NB4 (cell line): ENCODE measurements at places on chromosomes 4 and X.

- DNase-seq = no peak
These were observed 158.6 kb downstream of the STK32B start for GRCh38 chr4:5209862-5210261.

- peak; percentile 69 for DNase-seq
These were observed 347.8 kb upstream of the PITX2 start for GRCh38 chr4:110970642-110971041.

DNA sequence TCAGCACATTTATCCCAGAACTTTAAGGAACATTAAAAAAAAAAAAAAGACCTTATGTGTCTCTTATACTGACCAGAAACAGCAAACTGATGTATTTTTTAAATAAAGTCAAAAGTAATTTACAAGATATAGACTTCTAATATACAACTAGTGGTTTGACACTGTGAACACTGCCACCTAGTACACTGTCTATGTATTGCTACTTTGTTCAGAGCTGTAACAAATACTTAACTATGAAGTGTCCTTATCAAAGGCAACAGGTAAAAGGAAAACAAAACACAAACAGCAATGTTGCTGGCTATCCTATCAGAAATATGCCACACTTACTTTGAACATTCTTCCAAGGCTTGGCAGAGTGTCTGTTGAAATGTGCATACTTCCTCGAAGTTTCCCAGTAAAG lies 60.4 kb downstream of the CD40LG start:
- peak; percentile 9 for DNase-seq

DNA sequence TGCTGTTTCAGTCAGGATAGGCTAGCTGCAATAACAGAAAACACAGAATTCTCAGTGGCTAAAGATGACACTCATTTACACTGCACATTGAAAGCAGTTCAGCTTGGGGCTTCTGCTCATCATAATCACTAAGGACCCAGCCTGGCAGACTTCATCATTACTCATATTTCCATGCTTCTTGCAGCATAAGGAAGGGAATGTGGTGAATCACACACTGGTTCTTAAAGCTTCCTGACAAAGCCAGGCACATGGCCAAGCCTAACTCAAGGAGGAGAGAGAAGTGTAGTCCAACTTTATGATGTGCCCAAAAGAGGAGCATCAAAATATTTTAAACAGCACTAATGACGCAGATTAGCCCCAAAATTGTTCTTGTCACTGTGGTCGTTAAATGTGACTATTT lies 186.5 kb downstream of the BANK1 start:
- no peak for DNase-seq

GRCh38 chrX:18985186-18985435 lies 1.2 kb upstream of the PHKA2 start:
- no peak for DNase-seq

GRCh38 chr4:173525118-173526011 lies 4.7 kb downstream of the HAND2 start:
- no peak for DNase-seq

GRCh38 chrX:107760304-107761077 lies 15.1 kb downstream of the TSC22D3 start:
- DNase-seq = no peak

- DNase-seq = no peak
These were observed 26.3 kb downstream of the SORCS2 start for GRCh38 chr4:7218686-7219085.

DNA sequence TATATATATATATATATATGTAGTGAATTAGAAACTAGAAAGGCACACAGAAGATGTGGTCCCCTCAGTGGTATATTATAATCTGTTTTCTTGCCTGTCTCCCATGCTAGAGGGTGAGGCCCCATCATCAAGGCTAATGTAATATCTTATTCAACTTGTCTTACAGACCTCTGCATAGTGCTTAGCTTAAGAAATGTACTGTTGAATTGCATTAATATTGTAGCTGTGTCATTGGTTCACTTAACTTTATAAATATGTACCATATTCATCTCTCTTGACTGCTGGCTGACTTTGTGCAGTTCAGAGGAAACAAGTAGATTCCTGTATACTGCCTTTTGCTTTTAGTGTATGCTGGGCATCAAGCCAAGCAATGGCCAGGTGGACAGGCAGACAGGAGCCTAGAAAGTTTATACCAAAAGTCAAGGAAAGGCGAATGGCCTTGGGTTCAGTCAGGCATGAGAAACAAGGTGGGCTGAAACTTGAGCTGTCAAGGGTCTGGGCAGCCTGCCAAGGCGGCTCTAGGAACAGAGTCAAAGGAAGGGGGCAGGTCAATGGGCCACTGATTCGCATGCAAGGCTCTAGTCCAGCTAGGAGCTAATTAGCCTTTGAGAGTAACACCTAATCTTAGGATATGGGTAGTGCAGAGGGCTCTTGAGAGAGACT lies 78.8 kb upstream of the LEF1 start:
- no peak for DNase-seq

- DNase-seq = no peak
These were observed 136.4 kb downstream of the ADGRL3 start for GRCh38 chr4:61336488-61336887.

DNA sequence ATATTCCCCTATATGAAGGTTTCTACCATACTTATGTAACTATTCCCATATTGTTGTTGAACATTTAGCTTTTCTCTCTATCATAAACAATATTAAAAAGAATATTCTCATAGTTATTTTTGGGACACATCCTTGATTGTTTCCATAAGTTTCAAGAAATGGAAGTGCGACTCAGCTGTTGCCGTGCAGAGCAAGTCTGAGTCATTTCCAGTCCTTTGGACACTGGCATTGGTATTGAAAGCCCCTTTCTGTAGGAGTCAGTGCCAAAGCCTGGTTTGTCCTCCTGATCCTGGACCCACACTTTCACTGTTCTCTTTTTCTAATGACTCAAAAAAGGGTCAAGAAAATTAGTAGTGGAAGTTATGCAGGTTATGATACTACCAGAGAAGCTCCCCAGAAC lies 108.3 kb upstream of the DIAPH2 start:
- no peak for DNase-seq

DNA sequence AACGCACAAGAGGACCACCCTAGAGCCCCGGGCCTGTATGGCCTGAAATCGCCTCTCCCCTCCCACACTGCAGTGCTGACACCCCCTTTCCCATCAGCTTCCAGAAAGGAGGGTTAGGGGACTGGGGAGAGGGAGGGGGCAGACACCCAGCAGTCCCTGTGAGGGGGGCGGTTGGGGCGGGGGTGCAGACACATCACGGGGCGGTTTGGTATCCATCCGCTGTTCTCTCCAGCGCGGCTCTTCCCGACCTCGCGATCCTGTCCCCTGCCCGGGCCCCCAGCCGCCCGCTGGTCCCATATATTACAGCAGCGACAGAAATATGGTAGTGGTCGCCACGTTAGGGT lies 404 bp upstream of the GPRASP2 start:
- no peak for DNase-seq

DNA sequence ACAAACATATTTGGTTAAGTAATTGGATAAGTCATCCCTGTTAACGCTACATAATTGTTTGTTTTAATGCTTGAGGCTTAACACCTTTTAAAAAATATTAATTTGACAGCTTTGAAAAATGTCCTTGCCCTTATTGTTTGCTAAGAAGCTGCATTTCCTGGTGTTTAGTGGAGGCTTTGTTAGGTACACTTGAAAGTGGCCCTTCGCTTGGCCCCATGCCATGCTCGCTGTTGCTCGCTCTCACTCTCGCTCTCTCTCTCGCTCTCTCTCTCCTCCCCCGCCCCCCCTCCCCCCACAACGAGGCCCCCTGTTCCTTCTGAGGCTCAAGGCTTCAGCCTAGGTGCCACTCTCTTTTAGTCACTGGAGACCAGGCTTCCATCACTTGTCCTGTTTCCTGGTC lies 139.6 kb downstream of the DCLK2 start:
- DNase-seq = no peak

GRCh38 chrX:108666101-108666500 lies 70.3 kb downstream of the IRS4 start:
- DNase-seq = no peak

DNA sequence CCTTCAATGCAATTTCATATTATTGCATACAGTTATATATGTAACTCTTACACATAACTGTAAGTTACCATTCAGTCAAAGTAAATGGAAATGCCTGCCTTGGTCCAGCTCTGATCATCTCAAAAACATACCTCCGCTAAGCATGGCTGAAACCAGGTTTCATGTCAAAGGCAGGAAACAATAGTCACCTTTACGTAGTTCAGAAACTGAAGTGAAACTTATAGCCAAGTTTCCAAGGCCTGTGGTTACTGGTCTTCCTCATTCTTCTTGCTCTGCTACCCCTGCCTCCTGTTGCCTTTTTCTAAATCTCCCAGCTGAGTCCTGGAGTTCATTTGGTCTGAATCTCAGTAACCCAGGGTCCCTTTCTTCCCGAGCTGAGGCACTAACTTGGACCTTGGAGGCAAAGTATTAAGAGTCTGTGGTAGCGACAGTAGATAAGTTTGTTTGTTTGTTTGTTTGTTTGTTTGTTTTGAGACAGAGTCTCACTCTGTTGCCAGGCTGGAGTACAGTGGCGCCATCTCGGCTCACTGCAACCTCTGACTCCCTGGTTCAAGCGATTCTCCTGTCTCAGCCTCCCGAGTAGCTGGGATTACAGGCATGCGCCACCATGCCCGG lies 30.8 kb downstream of the DAPP1 start:
- DNase-seq = peak; percentile 34

GRCh38 chr4:163654621-163655020 lies 160.1 kb downstream of the TMA16 start:
- no peak for DNase-seq

GRCh38 chr4:23814996-23815660 lies 74.7 kb downstream of the PPARGC1A start:
- DNase-seq = peak; percentile 52

GRCh38 chr4:45475548-45475947 lies 648.3 kb downstream of the GABRG1 start:
- no peak for DNase-seq

DNA sequence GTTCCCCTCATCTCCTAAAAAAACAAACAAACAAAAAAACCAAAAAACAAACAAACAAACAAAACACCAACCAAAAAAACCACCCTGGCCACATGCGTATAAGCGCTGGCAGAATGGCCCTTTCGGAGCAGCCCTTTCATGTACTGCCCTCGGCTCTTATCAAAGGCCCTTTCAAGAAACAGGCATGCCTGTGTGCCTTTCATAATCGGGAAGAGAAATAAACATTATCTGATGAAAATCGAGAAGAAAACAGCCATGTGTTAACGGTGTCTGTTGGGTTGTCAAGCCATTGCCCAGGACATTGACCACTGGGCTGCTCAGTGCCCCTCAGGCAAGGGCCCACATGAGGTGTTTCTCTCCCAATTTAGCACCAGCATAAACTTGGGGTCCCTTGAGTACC lies 68.3 kb downstream of the PJA1 start:
- DNase-seq = no peak

- DNase-seq = no peak
These were observed 111.3 kb downstream of the ZNF674 start for GRCh38 chrX:46433892-46434291.

DNA sequence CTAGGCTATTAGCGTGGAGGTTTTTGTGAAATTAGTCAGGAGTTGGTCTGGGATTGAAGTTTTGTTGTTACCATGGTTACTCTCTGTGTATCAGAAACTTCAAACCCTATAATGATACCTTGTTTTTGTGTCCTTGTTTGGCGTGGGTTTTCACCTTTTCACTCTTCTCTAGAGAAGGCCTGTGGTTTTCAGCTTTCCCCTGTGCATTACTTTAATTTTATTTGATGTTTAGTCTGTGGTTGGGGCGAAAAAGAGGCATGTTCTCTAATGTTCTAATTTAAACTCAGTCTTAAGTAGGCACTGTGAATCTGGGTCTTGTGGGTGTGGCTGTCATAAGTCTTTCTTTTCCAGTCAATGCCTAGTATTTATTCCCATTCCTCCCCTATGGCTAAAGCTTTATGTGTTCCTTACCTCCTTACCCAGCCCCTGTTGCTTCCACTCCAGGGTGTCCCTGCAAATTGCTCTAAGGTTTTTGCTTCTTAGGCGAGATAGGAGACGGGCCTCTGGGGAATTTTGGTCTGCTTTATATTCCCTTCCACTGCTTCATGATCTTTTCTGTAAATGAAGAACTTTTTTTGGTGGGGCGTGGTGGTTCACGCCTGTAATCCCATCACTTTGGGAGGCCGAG lies 326.3 kb upstream of the ZCCHC13 start:
- DNase-seq = peak; percentile 6

- DNase-seq = peak; percentile 25
These were observed 10.7 kb upstream of the SMIM10L2A start for GRCh38 chrX:135410861-135411627.

GRCh38 chr4:81508411-81509185 lies 36.9 kb upstream of the RASGEF1B start:
- DNase-seq = no peak

- no peak for DNase-seq
These were observed 1.5 kb downstream of the ARAP2 start for GRCh38 chr4:36242629-36243354.

- peak; percentile 34 for DNase-seq
These were observed 190.4 kb downstream of the AR start for GRCh38 chrX:67734111-67734753.
